ENCODE measurements at places on chromosomes 3 and 15. TPM values are rescaled to one million over a fixed set of nuclear protein-coding genes. Genes with fewer than 3 reads are reported as not detected.

- peak overlapping the region; percentile 72 for H3K4me3 ChIP-seq
- no peaks in the 10 kb centered on the region for H3K27me3 ChIP-seq
- no peaks in the 10 kb centered on the region for H3K36me3 ChIP-seq
- peaks cover 9% of the 10 kb centered on the region for H3K4me1 ChIP-seq
Measured at GRCh38 chr15:44536302-44536961, 515 bp upstream of the EIF3J start.

Gene GOLGA6L7
- total RNA-seq = not detected

- no peaks in the 10 kb centered on the region for H3K36me3 ChIP-seq
- DNase-seq = no peak
- H3K27me3 ChIP-seq = no peaks in the 10 kb centered on the region
- no peak overlapping the region for H3K27ac ChIP-seq
- H3K4me3 ChIP-seq = no peak overlapping the region
- H3K4me1 ChIP-seq = no peaks in the 10 kb centered on the region
Measured at GRCh38 chr3:184626923-184627322, 65.3 kb downstream of the EPHB3 start.

Gene RASGRP1
- 12.5 TPM for total RNA-seq

DNA sequence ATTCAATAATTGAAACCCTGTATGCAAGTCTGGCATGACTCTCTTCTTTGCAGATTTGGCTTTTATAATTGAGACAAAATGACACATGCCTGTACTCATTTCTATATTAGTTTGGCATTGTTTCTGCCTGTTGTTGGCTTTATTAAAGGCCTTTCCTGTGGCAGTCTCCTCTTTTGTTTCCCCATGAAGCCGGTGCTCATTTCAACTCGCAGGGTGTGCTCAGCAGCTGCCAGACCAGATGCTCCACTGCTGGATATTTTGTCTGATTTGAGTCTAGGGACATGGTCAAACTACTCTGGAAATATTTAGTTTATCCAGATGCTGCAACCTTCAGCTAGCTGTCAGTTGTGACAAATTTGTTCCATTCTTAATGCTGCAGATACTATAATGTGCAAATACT, 445.3 kb downstream of the NAALADL2 start:
- H3K4me1 ChIP-seq = no peaks in the 10 kb centered on the region
- H3K4me3 ChIP-seq = no peak overlapping the region
- H3K27ac ChIP-seq = no peak overlapping the region
- H3K27me3 ChIP-seq = no peaks in the 10 kb centered on the region
- no peak for DNase-seq
- no peaks in the 10 kb centered on the region for H3K36me3 ChIP-seq

DNA sequence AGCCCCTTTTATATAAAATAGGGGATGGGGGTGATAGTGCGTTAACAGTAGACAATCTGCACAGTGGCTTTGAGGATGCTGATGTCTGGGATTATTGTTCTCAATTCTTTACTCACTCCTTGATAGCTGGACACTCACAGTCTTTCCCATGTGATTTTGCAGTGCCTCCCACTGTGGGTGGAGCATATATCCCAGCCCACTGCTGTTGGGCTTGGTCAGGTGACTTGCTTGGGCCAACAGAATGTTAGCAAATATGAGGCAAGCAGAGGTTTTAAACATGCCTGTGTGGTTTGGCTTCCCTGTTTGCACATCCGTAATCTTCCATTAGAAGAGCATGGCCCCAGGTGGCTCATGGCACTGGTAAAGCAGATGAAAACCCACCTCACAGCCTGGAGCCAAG, 46.5 kb downstream of the CPA3 start:
- H3K4me1 ChIP-seq = no peaks in the 10 kb centered on the region
- no peaks in the 10 kb centered on the region for H3K27me3 ChIP-seq
- no peak overlapping the region for H3K27ac ChIP-seq
- H3K36me3 ChIP-seq = no peaks in the 10 kb centered on the region

DNA sequence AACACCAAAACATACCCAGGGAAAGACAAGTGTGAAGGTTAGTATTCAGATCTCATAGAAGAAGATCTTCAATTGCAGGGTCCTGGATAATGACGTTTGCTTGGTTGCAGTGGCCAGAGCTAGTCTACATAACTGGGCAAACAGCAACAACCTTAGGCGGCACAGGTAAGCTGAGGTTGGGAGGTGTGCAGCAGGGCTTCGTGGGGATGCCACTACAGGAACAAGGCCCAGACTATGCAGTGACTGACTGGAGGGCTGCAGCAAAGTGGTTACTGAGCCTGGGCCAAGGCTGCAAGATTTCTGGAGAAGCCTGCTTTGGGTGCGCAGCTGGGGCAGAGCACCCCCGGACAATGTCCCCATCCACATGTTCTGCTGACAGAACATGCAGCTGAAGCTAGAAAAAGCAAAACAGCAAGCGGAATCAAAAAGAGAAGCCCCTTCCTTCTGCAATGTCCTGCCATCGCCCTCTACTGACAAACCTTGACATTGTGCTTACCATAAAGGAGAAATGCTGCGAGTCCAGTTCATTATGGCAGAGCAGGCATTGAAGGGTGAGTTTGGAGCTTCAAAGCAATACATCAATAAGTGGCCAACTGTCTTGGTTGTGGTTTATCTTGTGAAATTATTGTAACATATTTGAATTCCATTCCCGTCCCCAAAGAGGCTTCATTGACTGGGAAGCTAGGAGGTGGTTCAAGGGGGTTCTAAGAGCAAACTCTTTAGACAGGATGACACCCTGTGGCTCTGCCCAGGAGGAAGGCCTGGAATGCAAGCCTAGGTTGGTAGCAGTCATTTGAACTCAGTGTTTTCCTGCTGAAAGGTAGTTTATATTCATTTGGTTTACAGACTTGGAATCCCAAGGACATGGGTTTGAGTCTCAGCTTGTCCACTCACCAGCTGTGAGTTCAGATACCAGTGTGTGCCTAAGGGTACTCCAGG, 217.0 kb downstream of the PDCD6IP start:
- H3K36me3 ChIP-seq = no peaks in the 10 kb centered on the region
- H3K4me3 ChIP-seq = no peak overlapping the region
- H3K27ac ChIP-seq = no peak overlapping the region
- DNase-seq = no peak
- no peaks in the 10 kb centered on the region for H3K4me1 ChIP-seq

GRCh38 chr3:171813897-171814460, 3.7 kb upstream of the PLD1 start:
- no peak for DNase-seq
- no peaks in the 10 kb centered on the region for H3K27me3 ChIP-seq
- H3K4me3 ChIP-seq = no peak overlapping the region
- no peaks in the 10 kb centered on the region for H3K4me1 ChIP-seq

Gene SLC49A4
- 21.7 TPM for total RNA-seq

DNA sequence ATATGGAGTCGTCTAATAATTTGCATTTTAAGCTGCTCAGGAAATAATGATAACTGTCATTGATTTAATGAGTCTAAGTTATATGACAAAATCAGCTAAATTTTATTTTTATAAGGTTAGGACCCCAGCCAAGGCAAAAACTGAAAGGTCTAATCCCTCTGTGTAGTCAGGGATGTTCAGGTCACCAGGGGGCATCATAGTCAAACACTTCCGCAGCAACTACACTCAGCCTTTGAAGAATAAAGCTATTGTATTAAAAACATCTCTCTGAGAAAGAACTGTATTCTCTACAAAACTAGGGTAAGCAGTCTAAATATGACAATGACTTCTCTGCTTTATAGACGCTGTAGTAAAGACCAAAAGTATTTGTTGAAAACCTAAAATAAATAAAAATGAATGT, 15.0 kb downstream of the INTS14 start:
- no peak overlapping the region for H3K27ac ChIP-seq
- H3K36me3 ChIP-seq = peaks cover 35% of the 10 kb centered on the region
- no peak overlapping the region for H3K4me3 ChIP-seq
- no peak for DNase-seq
- H3K27me3 ChIP-seq = no peaks in the 10 kb centered on the region

DNA sequence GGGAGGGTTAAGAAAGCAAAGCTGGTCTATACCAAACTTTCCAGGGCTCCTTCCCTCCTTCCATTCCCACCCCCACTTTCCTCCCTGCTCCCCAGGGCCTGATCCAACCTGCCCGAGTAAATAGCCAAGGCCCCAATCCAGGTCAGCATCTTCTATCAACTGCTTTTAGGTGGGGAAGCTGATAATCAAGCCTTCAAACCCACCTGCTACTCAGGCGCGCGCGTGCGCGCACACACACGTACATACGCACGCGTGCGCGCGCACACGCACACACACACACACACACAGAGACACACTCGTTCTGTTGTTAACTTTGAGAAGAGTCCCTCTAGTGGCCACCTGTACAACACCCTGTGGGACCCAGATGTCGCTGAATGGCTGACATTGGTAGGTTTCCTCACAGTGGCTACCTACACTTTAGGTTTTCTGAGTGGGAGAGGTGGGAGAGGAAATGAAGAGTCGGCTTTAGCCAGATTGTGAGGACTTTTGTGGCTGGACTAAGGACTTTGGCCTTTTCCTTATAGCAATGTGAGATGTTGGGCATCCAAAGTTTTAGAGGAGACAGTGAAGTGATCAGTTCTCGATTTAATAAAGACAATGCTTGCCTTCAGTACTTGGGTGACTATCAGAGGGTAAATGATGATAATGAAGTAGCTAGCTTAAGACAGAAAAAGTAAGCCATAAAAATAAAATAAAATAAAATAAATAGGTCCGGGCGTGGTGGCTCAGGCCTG, 179.9 kb upstream of the C2CD4B start:
- H3K4me1 ChIP-seq = no peaks in the 10 kb centered on the region
- no peak overlapping the region for H3K27ac ChIP-seq

GRCh38 chr15:77503240-77503639, 82.6 kb downstream of the HMG20A start:
- no peak overlapping the region for H3K4me3 ChIP-seq
- no peaks in the 10 kb centered on the region for H3K36me3 ChIP-seq
- peaks cover 3% of the 10 kb centered on the region for H3K4me1 ChIP-seq
- H3K27ac ChIP-seq = no peak overlapping the region
- DNase-seq = no peak

Gene B3GALNT1
- 25.7 TPM for total RNA-seq

DNA sequence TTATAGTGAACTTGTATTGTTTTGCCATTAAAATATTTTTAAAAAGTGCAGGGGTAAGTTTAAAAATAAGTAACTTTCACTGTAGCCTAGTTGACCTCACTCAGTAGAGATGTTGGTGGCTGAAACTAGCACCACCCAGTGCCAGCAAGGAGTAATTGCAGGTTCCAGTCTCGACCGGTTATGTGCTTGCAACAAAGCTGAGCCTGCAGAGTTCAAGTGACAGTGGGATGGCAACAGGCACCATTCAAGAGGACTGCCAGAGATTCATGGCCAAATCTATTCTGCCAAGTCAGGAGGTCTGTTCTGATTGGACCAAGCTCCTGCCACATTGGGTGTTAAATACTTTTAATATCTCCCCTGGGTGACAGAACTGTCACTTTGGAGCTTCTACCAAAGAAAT, 2.7 kb downstream of the ADAMTS7 start:
- H3K27me3 ChIP-seq = no peaks in the 10 kb centered on the region
- H3K27ac ChIP-seq = no peak overlapping the region
- no peaks in the 10 kb centered on the region for H3K36me3 ChIP-seq
- no peak overlapping the region for H3K4me3 ChIP-seq

Gene LRRC31
- 0.76 TPM for total RNA-seq

GRCh38 chr3:147554332-147554731, 145.2 kb downstream of the ZIC1 start:
- no peaks in the 10 kb centered on the region for H3K4me1 ChIP-seq
- no peak for DNase-seq
- no peaks in the 10 kb centered on the region for H3K36me3 ChIP-seq
- H3K27me3 ChIP-seq = no peaks in the 10 kb centered on the region
- H3K27ac ChIP-seq = no peak overlapping the region
- H3K4me3 ChIP-seq = no peak overlapping the region

GRCh38 chr3:195133462-195133861, 137.5 kb downstream of the XXYLT1 start:
- H3K27me3 ChIP-seq = no peaks in the 10 kb centered on the region
- no peak overlapping the region for H3K27ac ChIP-seq
- no peak overlapping the region for H3K4me3 ChIP-seq

- peaks cover 8% of the 10 kb centered on the region for H3K36me3 ChIP-seq
- H3K27ac ChIP-seq = no peak overlapping the region
- H3K27me3 ChIP-seq = no peaks in the 10 kb centered on the region
Measured at GRCh38 chr3:5186089-5186857, 1.2 kb upstream of the EDEM1 start.

- no peak overlapping the region for H3K4me3 ChIP-seq
- DNase-seq = no peak
- H3K27ac ChIP-seq = no peak overlapping the region
Measured at GRCh38 chr3:103499132-103499900, 1064.5 kb downstream of the ZPLD1 start.

DNA sequence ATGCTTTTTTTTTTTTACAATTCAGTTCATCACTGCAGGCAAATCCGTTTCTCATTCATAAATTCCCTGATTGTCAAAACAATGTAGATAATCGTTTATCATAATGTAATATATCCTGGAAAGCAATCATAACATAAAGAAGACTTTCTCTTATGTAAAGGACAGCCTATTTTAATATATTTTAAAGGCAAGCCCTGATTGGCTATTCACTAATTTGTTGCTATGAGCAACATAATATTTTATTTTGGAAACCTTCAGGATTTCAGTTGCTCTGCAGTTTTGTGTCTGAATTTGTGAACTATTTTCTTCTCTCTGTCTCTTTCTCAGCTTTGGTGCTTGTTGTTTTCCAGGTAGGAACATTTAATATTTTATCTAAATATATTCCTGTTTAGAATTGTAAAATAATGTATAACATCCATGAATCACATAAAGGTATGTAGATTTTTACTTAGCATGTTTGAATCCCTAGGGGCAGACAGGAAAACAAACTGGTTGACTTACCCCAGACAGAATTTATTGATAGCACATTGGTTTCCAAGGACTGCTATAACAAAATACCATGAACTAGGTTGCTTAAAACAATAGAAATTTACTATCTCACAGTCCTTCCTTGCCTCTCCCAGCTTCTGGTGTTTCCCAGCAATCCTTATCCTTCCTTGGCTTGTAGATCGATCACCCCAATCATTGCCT, 253.5 kb downstream of the CDIN1 start:
- no peak for DNase-seq
- H3K4me1 ChIP-seq = no peaks in the 10 kb centered on the region
- no peaks in the 10 kb centered on the region for H3K27me3 ChIP-seq
- no peak overlapping the region for H3K27ac ChIP-seq
- H3K4me3 ChIP-seq = no peak overlapping the region

Gene CPNE9
- total RNA-seq = 0.16 TPM

GRCh38 chr15:90905306-90906180, 2.4 kb downstream of the MAN2A2 start:
- H3K4me3 ChIP-seq = no peak overlapping the region
- H3K27ac ChIP-seq = no peak overlapping the region
- peaks cover 42% of the 10 kb centered on the region for H3K36me3 ChIP-seq
- DNase-seq = no peak
- no peaks in the 10 kb centered on the region for H3K4me1 ChIP-seq
- no peaks in the 10 kb centered on the region for H3K27me3 ChIP-seq

DNA sequence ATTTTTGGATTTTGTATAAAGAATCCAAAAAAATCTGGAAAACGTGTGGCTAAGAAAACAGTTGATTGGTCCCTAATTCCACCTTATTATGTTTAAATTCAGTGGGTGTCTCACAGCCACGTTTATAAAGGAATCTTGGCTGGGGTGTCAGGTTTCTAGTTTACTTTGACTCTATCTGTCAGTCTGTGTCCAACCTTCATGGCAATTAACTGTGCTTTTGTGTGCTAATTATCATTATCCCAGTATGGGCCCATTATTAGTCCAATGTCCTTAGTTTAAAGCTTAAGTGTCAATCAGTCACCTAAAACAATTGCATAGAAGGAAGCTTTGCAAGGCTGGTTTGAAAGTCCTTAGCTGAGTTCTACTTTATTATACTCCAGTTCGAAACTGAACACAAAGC, 3.7 kb upstream of the CNTN4 start:
- no peaks in the 10 kb centered on the region for H3K36me3 ChIP-seq
- DNase-seq = no peak
- peaks cover under 1% of the 10 kb centered on the region for H3K4me1 ChIP-seq
- no peak overlapping the region for H3K4me3 ChIP-seq
- H3K27me3 ChIP-seq = no peaks in the 10 kb centered on the region
- no peak overlapping the region for H3K27ac ChIP-seq

Measured in kidney (tissue), 22 donors.